ENCODE measurements at places on chromosomes 1 and 21.

DNA sequence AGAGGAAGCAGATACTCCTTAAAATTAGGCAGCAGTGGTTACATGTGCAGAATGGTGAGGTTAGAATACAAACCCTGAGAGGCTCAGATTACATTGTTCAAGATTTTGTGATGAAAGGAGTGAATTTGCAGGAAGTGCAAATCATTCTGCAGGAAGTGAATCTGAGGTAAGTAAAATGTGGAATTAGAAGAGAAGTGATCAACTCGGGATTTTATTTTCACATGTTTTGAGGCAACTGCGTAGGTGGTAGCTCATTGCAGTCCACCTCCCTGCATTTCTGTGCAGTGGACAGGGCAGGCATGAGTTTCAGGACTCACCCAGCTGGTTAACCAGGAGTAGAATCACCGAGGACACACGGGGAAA lies 2.1 kb upstream of the PLA2G2C start:
- no peak for DNase-seq

- no peak for DNase-seq
Observed at GRCh38 chr1:59180735-59181134, 116.2 kb upstream of the FGGY start.

GRCh38 chr1:26384076-26384475 lies 11.5 kb upstream of the ZNF683 start:
- DNase-seq, result no peak

DNA sequence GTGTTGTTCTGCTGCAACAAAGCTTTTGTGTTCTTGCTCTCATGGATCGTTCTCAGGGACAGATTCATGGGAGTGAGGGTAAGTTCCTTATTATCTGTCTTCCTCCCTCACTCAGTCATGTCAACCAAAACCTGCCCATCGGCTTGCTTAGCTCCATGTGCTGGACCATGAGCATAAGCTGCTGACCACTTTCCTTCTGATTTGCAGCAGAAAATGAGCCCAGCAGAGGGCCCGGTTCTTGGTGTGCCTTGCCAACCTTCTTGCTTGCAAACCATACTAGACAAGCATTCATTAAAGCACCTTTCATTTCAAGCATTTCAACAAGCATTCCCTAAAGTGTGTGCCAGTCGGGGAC lies 64.0 kb upstream of the COA6 start:
- DNase-seq, result no peak

DNA sequence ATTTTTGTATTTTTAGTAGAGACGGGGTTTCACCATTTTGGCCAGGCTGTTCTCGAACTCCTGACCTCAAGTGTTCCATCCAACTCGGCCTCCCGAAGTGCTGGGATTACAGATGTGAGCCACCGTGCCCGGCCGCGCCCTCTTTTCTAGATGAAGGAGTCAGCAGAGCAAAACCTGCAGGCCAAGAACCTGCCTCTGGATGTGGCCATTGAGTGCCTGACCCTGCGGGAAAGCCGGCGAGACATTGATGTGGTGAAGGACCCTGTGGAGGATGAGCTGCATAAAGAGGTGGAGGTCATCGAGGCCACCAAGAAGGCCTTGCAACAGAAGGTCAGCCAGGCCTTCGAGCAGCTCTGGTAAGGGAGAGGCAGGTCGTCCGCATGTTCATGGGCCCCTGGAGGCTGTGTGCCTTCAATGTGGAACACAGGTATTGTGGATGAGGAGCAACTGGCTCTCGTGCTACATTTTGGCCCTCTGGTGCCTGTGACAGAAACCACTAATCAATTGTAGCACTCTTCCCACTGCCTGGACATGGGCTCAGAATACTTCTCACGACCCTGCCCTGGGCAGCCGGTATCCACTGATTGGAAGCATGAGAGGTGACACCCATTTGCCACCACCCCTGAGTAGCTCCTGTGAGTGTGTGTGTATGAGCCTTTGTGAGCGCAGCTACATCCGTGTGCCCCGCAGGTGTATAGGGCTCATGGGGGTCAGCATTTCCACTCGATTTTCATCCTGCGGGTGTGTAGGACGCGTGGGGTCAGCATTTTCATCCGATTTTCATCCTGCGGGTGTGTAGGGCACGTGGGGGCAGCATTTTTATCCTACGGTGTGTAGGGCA lies 2.0 kb downstream of the TEKT2 start:
- DNase-seq, result no peak

- DNase-seq, result peak; percentile 30
Observed at GRCh38 chr1:46673749-46674182, 2.1 kb downstream of the TEX38 start.

GRCh38 chr1:50523548-50523947 lies 100.3 kb upstream of the DMRTA2 start:
- DNase-seq, result no peak

DNA sequence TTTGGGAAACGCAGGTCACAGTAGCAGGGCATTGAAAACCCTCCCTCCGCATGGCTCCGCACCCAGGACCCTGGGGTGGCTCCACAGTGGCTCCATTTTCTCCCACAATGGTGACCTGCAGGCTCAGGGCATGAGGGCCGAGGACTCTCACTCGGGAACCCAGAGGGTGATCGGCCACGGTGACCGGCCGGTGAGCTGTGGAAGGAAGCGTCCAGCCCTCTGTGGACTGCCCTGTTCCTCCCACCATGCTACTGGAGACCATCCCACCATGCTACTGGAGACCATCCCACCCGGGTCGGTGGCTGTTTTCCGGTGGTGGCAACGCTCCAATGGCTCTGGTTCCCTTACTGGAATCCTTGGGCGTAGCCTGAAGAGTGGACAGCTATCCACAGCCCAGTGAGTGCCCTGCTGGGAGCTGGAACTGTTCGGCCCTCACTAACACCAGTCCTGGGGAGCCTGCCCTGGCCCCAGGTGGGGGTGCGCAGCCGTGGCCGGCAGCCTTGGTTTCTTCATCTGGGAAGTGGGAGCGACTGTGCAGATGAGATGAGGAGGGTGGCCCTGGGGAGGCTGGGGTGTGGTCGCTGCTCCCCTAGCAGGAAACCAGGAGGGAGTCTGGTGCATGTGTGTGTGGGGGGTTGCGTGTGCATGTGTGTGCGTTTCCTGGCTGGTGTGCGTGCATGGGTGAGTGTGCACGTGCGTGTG lies 59.6 kb downstream of the PRDM16 start:
- DNase-seq, result no peak

- DNase-seq, result no peak
Observed at GRCh38 chr21:34158866-34159835, 85.8 kb downstream of the MRPS6 start.

DNA sequence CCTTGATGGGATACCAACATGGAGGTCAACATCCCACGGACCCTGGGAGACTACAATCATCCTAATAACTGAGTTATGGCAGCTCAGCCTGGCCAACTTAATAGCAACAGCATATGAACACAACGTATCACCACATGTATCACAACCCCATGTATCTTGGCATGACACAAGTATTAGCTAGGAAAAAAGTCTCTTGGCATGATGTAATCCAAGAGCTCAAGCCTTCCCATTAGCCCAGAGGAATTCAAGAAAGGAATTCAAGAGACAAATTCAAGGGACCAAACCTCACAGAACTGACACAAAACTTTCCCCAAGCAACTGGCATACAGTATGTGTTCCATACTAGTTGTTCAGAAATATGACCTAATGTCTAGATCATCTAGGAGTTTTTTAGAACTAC lies 100.9 kb upstream of the HMGB4 start:
- no peak for DNase-seq

DNA sequence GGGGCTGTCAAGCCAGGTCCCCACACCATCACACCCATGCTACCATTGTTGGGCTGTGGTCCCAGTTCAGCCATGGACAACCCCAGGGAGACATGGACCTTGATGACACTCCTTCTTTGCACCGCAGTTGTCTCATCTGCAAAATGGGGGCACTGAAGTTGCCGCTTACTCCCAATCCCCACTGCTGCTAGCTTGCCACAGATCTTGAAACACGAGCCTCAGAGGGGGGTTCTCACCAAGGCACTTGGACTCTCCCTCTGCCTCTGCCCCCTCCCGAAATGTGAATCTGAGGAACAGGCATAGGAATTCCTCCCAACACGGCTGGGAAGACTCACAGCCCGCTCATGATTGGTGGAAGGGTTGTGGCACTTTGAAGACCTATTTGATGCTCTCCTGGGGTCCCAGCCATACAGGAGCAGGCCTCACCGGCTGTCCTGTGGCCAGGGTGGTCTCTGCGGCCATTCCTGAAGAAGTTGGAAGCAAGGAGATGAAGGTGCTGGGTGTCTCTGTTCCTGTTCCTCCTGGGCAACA lies 31.1 kb downstream of the RUNX3 start:
- no peak for DNase-seq

DNA sequence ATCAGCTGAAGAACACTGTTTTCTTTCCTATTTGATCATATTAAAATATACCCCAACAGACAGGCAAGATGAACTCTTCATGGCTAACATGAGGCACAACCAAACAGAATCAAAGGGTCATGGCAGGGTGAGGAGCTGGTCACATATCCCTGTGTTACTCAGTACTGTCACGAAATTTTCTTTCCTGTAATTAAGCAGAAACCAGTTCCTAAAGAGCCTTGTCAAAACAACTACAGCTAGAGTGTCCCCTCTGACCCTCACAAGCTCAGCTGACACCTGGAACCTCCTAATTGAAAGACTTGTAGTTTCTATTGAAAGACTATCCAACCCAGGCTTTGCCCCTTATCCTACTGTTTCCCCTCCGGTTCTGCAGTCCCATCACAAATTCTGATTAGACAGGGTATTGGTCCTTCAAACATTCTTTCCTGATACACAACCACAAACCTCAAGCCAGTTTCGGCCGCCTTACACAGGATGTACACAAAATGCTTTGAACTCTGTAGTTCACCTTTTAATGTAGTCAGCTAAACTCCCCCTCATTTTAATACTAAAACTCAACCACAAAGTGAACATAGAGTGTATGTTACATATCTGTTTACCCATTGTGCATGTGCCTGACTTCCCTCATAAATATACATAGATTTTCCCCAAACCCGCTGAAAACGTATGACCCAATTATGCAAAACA lies 651.9 kb downstream of the MRPL39 start:
- DNase-seq, result no peak

GRCh38 chr1:84846387-84846786 lies 46.6 kb downstream of the LPAR3 start:
- no peak for DNase-seq

DNA sequence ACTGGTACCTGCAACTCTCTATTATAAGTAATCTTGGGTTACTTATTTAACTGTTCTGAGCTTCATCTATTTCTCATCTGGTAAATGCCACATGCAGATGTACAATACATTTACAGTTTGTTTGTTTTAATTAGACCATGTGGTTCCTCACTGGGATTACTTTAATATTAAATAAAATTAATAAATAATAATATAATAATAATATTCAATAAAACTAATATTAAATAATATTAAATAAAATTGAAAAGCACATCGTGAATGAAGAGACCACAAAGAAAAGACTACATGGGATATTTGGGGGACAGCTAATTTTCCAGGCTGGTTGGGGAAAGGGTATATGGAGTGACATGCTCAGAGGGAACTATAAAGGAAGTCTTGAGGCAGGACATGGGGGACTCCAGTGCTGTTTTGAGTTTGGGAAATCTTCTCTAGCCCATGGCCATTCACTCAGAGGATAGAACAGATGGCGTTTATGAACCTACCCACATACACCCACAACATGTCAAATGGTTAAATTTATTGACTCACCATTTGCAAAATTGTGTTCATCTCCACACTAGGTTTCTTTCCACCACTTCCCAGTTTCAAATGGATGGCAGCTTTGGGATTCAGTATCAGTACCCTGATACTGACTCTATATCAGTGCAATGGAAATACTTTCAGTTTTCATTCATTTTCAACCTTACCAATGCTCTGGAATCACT lies 25.6 kb downstream of the DIRAS3 start:
- DNase-seq, result no peak

DNA sequence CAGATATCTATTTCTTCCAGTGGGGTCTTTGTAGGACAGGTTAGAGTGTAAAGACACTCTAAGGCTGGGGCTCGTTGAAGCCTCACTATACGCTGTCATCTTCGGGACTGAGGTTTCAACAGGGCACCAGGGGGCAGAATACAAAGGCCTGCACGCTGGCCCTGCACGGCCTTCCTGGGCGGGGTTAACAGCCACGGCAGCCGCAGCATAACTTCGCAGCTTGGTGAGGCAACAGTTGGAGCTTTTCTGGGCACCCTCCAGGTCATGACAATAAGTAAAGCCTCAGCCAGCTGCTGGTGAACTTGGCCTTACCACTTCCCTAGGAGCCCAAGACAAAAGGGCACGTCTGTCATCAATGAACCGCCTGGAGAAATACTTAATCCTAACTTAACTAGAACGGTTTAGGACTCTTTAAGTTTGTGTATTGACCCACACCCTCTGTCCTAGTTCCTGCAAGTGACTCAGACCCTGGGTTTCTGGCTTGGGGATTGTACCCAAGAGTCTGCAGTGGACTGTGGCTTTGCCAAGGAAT lies 2.3 kb upstream of the RUNX1 start:
- DNase-seq, result peak; percentile 86

GRCh38 chr21:35478161-35479064 lies 429.3 kb upstream of the RUNX1 start:
- DNase-seq, result no peak

- no peak for DNase-seq
Observed at GRCh38 chr1:30187413-30188023, 535.9 kb downstream of the MATN1 start.

DNA sequence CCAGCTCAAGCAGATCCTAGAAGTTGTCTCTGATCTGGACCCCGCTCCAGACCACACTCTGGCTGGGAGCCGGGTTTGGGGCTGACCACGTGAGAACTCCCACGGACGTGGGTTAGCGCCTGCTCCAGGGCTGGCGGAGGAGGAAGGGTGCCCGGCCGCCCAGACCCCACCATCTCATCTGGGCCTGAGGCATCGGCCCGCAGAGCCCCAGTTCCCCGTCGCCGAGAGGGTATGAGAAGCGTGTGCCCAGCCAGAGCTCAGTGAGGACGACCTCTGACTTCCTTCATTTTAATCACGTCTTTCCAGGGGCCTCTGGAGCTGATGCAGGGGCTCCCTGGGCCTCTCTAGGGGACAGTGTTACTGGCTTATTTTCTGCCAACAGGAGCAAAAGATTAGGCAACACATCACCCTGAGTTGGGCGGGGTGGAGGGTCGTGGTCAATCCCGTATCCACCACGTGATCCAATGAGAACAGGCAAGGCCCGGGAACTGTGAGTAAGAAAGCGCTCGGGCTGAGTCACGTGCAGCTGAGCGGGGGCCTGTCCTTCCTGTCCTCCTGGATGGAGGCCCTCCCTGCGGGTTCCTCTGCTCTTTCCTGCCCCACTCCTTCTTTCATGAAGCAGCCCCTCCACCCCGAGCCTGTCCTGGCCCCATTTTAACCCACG lies 81.1 kb downstream of the SIK1 start:
- peak; percentile 24 for DNase-seq

DNA sequence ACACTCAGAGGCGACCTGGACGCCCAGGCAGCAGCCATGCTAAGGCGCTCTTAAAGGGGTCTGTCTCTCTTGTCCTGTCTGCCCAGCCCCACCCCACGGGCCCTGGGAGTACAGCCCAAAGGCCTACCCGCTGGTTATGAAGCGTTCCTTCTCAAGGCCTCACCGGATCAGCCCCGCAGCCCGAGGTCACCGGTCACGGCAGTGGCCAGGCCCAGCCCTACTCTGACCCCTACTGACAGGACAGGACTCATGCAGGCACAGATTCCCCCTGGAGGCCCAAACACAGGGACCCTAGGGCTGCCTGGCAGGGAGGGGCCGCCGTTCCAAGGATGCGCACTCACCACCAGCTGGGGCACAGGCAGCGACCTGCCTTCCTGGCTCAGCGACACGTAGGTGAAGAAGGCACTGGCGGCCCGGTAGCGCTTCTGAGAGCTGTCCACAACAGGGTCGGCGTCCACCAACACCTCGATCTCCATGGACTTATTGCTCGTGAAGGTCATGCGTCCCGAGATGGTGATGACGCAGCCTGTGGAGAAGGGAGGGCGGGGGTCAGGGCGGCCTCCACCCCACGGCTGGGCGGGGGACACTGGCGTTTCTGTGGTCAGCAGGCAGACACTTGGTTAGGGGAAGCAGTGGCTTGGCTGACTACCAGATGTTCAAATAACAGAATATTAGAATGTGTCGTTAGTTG lies 20.0 kb upstream of the GPR153 start:
- no peak for DNase-seq
